ENCODE measurements at places on chromosomes 1 and 21. TPM values are rescaled to one million over a fixed set of nuclear protein-coding genes. Genes with fewer than 3 reads are reported as not detected.

- no peak for DNase-seq
These were observed 7.0 kb upstream of the IL23R start for GRCh38 chr1:67159233-67159632.

DNA sequence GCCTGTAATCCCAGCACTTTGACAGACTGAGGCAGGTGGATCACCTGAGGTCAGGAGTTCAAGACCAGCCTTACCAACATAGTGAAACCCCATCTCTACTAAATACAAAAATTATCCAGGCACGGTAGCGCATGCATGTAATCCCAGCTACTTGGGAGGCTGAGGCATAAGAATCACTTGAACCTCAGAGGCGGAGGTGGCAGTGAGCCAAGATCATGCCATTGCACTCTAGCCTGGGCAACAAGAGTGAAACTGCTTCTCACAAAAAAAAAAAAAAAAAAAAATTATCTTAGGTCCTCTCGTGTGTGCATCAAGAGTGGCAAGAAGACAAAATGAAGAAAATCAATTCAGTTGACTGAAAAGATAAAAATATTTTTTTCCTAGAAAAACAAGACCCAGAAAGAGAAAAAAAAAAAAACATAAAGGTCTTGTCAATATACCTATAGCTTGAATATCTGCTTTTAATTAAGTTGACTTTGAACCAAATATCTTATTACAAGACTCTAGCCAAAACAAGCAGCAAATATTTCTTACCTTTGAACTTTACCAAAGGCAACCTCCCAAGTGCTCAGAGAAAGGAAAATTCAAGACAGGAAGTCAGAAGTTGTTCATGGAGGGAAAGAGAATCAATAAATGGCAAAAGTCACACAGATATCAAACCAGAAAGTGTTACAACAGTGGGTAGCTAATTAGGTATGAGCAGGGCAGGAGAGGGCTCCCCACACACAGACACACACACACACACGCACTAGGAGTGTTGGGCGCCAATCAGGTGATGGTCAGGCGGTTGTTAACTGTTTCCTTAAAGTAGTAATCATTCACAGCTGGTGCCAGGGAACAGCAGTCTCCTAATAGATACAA, 29.6 kb downstream of the ITLN2 start:
- DNase-seq, result no peak

The NUAK2 gene
- 19.6 TPM for total RNA-seq

The MYBPH gene
- not detected for total RNA-seq

- DNase-seq, result no peak
These were observed 19.7 kb downstream of the TP53BP2 start for GRCh38 chr1:223825767-223826748.

The CYP2J2 gene
- 0.98 TPM for total RNA-seq

The ZNF678 gene
- total RNA-seq, result 7.2 TPM

DNA sequence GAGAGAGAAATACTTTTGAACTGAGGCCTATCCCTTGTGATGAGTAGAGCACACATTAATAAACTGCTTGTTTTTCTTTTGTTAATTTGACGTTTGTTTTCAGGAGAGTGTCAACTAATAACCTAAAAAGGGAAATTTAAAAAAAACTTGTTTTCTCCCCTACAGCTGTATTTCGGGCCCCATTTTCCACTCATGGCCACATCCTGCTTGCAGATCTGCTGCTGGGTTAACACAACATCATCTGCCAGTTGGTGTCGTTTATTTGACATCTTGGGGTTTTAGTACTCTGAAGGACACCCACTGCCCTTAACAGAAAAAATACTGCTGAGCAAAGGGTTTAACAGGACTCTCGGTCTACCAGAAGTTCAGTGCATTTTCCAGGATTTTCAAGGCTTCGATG, 848 bp upstream of the PYHIN1 start:
- peak; percentile 35 for DNase-seq

The ETNK2 gene
- 3.4 TPM for total RNA-seq

GRCh38 chr21:33967086-33967571, 51.5 kb upstream of the ATP5PO start:
- DNase-seq, result no peak

DNA sequence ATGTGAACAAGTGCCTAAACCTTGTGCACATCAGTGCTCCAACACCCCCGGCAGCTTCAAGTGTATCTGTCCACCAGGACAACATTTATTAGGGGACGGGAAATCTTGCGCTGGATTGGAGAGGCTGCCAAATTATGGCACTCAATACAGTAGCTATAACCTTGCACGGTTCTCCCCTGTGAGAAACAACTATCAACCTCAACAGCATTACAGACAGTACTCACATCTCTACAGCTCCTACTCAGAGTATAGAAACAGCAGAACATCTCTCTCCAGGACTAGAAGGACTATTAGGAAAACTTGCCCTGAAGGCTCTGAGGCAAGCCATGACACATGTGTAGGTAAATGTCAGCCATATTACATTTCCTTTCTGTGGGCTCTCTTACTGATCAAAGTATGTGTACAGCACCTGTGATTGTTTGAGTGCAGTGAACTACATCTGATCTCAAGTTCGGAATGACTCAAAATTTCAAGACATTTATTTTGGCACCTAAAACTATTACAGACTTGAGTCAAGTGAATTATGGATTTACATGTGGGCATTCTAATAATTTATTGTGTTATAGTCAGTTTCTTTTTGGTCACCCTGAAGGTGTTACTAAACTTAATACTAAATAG, 196.5 kb downstream of the TPR start:
- no peak for DNase-seq

DNA sequence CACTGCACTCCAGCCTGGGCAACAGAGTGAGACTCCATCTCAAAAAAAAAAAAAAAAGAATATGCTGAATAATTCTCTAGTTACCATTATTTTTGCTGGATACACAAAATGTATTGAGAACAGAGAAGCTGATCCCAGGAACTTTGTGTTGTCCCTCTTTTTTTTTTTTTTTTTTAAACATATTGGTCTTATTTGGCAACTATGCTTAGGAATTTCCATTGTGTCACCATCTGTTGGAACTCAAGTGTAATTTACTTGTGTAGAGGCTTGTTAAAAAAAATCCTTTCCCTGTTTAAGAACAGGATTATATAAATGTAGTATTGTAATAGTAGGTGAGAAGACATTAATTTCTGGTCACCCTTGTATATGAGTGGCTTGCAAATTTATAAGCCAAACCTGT, 28.6 kb downstream of the CAMSAP2 start:
- DNase-seq, result no peak

GRCh38 chr1:27153549-27153886, 1.4 kb downstream of the SLC9A1 start:
- no peak for DNase-seq

GRCh38 chr21:15688809-15689208, 41.0 kb upstream of the USP25 start:
- no peak for DNase-seq

The LDLRAD1 gene
- total RNA-seq, result not detected

The FAM163A gene
- total RNA-seq, result not detected

- no peak for DNase-seq
These were observed 51.8 kb downstream of the FBXO42 start for GRCh38 chr1:16300436-16300835.

- no peak for DNase-seq
These were observed 182.1 kb upstream of the DAB1 start for GRCh38 chr1:57605933-57606332.

- no peak for DNase-seq
These were observed 4.5 kb upstream of the MAP3K7CL start for GRCh38 chr21:29125979-29126378.

- no peak for DNase-seq
These were observed 7.0 kb upstream of the LIN28A start for GRCh38 chr1:26403656-26404055.

DNA sequence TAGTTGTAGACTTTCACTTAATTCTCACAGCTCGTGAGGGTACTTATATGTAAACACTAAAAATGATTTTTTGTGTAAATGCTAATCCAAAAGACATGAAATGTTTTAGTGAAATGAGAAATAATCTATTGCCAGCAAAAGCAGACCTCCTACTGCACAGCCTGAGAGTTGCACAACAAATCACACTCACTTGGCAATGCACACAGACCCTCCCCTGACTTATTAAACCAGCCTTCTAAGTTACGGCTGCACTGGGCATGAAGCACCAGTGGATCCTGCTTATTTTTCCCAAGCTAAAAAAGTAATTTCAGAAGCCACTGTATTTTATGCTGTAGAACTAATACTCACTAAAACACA, 10.3 kb downstream of the ERRFI1 start:
- DNase-seq, result no peak

Data from T-cell (primary cell).